ENCODE measurements at places on chromosomes 13 and 19.

GRCh38 chr13:67238277-67238859 lies 8.2 kb upstream of the PCDH9 start:
- no peak for DNase-seq

GRCh38 chr13:23941211-23941610 lies 43.9 kb upstream of the C1QTNF9B start:
- DNase-seq, result no peak

DNA sequence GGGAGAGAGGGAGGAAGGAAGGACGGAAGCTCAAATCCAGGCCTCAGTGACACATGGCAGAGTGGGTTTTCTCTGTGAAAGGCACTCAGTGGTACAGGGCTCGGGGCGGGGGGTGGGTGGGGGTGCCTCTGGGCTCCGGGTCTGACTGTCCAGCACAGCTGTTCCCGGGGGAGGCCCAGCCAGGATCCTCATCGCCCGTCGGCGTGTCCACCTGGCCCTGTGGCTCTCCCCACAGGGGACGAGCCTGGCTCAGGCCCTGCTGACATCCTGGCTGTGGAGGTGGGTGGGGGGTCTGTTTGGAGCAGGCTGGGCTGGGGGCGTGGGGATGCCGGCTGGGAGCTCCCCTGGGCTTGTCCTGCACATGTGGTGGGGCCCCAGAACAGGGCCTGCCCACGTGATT lies 18.2 kb upstream of the MATK start:
- DNase-seq, result no peak

DNA sequence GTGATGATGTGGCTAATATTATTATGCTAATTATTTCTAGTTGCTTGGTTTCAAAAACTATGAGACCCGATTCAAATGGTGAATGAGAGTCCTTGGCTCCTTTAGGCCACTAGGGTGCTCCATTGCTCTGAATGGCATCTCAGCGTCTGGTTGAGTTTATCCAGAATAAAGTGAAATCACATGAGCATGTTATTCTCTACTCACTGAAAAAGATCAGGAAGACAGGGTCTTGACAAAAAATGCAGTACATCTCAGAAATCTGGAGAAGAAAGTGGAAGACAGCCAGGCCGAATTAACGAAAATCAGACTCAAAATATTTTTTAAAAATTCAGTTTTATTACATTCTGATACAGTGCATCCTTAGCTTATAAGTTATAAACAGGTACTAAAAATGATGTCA lies 516.2 kb downstream of the MYO16 start:
- DNase-seq, result peak; percentile 79

DNA sequence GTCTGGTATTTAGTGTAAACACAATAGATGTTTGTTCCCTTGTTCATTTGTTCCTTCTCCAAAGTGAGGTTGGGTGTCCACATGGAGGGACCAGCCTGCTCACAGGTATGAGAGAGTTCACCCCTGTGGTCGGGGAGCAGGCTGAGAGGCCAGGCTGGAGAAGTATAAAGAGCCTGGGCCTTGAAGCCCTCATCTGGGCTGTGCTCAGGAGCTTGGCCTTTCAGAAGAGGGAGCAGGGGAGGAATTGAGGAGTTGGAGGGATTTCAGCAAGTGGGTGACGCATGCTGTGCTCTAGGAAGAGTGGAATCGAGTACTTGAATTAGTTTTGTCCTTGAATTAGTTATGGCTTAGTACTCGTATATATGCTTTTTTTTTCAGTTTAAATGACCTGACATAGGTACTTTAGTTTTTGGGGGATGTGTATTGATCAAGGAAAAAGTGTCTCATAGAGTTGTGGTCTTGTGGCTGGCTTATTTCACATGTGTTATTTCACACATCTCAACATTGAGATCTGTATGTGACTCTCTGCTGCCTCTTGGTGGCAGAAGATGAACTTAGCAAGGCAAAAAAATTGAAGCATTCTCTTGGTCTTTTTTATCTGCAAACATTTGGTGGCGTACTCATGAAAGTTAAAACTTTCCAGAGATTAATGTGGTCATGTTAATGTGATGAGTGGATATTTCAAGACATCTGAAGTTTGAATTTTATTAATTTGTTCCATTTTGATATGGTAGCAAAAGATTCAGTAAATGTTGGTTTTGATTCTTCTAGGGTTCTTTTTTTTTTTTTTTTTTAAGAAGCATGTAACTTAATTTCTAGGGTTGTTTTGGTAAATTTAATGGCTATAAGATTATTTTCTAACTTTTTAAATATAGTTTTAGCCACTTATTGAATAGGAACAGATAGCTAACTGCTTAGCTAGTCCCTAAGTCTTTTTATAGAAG lies 54.3 kb downstream of the SLAIN1 start:
- peak; percentile 0 for DNase-seq

DNA sequence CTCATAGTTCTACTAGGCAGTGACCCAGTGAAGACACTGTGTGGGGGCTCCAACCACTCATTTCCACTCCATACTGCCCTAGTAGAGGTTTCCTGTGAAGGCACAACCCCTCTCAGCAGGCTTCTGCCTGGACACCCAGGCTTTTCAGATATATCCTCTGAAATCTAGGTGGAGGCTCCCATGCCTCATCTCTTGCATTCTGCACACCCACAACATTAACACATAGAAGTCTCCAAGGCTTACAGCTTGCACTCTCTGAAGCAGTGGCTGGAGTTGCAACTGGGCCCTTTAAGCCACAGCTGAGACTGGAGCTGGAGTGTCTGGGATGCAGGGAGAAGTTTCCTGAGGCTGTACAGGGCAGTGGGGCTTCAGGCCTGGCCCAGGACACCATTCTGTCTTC lies 347.7 kb upstream of the SPRY2 start:
- no peak for DNase-seq

GRCh38 chr13:83221813-83222241 lies 660.4 kb downstream of the SLITRK1 start:
- no peak for DNase-seq

DNA sequence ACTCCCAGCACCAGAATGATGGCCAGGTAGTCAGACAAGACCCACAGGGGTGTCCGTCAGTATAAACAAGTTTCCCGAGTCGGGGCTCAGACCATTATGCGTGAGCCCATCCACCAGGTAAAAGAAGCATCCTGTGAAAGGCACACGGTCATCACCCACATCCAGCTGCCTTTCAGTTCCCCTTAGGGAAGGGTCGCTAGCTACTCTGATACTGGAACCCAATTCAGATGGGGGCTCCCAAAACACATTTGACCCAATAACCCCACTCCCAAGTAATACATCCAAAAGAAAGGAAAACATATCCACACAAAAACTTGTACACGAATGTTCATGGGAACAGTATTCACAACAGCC lies 66.8 kb downstream of the STK24 start:
- no peak for DNase-seq

GRCh38 chr19:12952488-12953137 lies 4.4 kb downstream of the GADD45GIP1 start:
- DNase-seq, result no peak

- DNase-seq, result no peak
These were observed 29.5 kb downstream of the UPF1 start for GRCh38 chr19:18861235-18861634.

GRCh38 chr13:51770160-51770559 lies 33.8 kb downstream of the DHRS12 start:
- DNase-seq, result no peak

DNA sequence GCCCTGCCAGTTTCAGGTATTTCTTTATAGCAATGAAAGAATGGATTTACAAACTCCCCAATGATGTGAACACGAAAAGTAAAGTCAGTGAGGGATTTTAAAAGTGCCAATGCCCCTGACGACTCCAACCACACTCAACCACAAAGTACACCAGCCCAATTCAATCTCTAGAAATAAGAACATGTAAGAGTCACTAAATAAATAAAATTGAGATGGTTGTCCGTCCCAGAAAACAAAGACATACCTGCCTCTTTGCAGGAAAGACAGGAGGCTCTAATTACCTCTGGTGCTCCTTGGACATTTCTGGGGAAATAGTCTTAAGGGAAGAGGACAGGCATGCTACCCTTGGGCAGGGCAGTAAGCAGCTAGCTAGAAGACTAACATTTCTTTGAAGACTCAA lies 55.8 kb downstream of the NALCN start:
- DNase-seq, result no peak

GRCh38 chr19:31408460-31409124 lies 59.4 kb upstream of the TSHZ3 start:
- DNase-seq, result no peak

Data from SHP77 treated with DMSO at 0.1 percent for 48 hours (cell line).